ENCODE measurements at places on chromosomes 5 and 9. TPM values are rescaled to one million over a fixed set of nuclear protein-coding genes. Genes with fewer than 3 reads are reported as not detected.

Gene FOXD4L6
- not detected for polyA plus RNA-seq

- DNase-seq = no peak
Observed at GRCh38 chr5:10595293-10595671, 31.4 kb downstream of the ANKRD33B start.

Gene NPR3
- polyA plus RNA-seq = 19.7 TPM

DNA sequence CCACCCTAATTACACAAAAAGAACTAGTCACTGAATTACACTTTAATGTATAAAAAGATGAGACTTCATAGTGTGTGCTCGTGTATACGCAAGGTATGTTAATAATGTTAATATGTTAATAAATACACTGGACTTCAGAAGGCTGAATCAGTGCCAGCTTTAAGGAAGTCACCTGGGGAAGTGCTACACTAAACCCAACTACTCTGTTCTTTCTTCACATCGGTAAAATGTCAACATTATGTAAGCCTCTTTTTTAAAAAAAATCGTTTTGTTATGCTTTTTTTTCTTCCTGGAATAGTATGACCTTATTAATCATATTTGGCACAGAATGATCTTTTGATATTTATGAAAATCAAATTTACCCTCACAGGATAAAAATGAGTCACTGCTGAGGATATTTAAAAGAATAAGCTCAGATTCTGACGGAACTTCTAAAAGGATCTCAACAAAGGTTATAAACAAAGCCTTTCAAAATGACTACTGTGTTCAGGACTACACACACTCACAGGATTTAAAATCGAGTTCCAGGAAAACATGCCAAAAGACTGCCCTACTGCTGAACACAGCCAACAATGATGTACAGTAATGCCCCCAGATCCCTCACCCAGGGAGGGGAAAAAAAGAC is 75.9 kb downstream of the AUH start:
- DNase-seq = no peak

GRCh38 chr9:98168941-98169488 is 23.4 kb downstream of the CORO2A start:
- no peak for DNase-seq

- DNase-seq = no peak
Observed at GRCh38 chr9:137988051-137988450, 110.5 kb downstream of the CACNA1B start.

Gene CDH12
- 6.5 TPM for polyA plus RNA-seq

Gene PSAT1
- 67.9 TPM for polyA plus RNA-seq

- no peak for DNase-seq
Observed at GRCh38 chr9:93303806-93304573, 120.1 kb downstream of the WNK2 start.
